Germinal center (tissue), 1 donor: ENCODE measurements at places on chromosomes 6 and 20.

DNA sequence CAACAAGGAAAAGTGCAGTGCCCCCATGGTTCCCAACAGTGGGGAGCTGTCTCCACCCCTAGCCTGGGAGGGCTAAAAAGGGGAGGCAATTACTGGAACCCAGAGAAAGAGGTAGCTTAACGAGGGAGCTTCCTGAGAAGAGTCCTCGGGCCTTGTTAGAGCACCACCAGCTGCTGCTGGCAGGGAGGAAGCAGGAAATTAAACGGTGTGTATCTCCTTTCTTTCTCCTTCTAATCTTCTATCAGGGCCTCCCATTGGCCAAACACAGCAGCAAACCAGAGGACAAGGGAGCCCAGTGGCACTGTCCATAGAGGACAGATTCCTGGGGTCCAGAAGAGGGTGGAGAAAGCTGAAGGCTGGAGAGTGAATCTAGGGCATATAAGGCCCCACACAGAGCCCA, 7.6 kb upstream of the BTN2A2 start:
- no peak for DNase-seq

- DNase-seq: peak; percentile 42
Observed at GRCh38 chr6:159062564-159062945, 17.8 kb upstream of the TAGAP start.

DNA sequence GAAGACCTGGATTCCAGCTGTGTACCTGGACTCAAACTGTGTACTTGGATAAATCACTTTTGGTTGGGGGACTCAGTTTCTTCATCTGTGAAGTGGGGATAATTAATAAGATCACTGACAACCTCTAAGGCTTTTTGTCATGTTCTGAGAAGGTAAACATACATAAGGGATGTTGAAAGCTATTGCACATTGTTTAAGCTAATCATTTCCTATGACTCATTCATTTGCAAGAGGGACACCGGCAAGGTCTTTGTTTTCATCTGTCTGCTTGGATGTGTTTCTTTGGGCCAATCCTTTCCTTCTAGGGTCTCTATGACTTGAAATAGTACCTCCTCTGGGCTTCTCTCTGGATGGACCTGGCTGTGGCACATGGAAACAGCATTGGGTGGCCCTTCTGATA, 6.8 kb downstream of the PROKR2 start:
- DNase-seq: no peak

DNA sequence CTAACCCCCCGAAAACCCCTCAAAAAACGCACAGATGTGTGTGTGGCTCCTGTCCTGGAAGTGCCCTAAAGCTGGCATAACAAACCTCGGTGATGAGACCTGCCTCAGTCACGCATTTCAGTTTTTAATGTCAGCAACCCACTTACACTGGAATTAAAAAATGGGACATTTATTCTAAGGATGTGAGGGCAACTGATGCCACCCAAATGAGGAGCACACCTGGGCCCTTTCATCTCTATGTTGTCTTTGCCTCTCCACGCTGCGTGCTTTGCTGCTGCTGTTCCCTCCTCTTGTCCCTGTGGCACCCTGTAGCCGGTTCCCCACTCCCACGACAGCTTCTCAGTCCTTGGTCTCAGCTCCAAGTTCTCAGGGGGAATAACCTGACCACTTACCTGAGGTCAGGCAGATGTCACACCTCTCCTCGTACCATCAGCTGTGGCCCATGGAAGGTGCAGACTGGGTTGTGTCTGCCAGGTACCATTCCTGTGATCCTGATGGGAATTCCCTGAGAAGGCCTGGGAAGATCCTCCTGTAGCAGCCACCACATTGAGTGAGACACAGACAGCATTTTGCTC, 134.2 kb upstream of the THBS2 start:
- DNase-seq: no peak

DNA sequence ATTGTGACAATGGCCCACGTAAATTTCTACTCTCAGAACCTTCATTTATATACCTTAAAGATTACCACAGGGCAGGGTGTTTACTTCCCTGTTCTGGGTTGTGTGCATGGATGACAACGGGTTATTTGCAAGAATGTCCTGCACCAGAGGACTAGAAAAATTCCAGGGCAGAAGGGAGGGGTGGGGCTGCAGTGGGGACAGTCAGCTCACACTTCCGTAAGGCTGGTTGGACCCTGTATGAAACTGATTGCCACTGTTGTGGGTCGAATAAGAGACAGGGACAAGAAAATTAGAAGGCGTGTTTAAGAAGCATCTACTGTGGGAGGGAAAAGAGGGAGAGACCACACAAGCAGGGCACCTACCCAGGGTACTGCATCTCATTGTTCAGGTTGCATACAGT, 96.5 kb downstream of the SNAP25 start:
- no peak for DNase-seq

- no peak for DNase-seq
Observed at GRCh38 chr6:33597551-33598322, 17.7 kb upstream of the BAK1 start.

DNA sequence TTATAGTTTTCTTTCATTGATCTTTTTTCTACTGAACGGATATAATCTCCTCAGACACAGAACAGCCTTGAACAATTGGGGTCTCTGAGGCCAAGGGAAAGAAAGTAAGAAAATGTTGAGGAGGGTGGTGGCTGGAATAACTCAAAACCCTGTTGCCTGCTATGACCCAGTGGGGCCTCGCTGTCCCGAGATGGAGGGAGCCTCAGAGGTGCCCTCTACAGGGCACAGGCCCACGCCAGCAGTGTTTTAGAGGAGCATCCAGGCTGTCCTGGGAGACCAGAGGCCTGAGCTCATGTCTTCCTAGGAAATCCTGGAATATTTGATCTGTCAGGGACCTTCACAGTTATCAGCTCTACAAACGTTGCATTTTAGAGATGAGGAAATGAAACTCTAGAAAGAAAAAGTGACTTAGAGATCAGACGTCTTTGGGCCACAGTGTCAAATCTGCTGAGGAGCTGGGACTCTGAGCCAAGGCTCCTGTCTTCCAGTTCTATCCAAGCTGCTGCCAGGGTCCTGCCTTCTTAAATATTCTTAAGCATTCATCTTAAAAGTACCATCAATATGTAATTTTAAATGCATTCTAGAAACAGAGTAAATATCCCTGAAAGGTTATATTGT, 26.3 kb downstream of the ALDH5A1 start:
- peak; percentile 50 for DNase-seq

- no peak for DNase-seq
Observed at GRCh38 chr6:52531396-52531795, 45.5 kb downstream of the TRAM2 start.

- DNase-seq: no peak
Observed at GRCh38 chr20:58753267-58753921, 60.8 kb downstream of the NPEPL1 start.

- DNase-seq: no peak
Observed at GRCh38 chr6:157611406-157611805, 211.6 kb upstream of the SNX9 start.

DNA sequence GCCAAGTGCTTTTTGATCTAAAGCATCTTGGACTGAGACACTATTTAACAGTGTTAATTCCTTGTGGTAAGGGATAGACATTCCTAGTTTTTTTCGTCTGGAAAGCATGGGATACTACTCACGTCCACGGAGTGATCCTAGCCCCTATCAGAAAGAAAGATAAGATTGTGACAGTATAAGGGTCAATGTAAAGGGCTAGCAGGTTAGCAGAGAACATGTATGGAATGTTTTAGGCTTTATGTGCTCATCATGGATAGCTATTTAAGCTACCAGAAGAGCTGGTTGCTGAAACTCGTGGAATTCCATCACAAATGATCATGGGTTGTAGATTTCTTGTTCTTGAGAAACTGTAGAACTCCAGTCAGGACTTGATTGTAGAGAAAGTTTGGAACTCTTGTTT, 32.1 kb downstream of the CYB5R4 start:
- DNase-seq: no peak

- no peak for DNase-seq
Observed at GRCh38 chr20:51331481-51331880, 211.0 kb downstream of the NFATC2 start.

- peak; percentile 84 for DNase-seq
Observed at GRCh38 chr20:57620274-57620990, at the start of gene ZBP1. Gene ZBP1 (minus strand): TSS chr20:57620426. CDS start chr20:57620295, 131 bp downstream.

- no peak for DNase-seq
Observed at GRCh38 chr20:49985617-49986016, 2.8 kb downstream of the SNAI1 start.

- DNase-seq: no peak
Observed at GRCh38 chr6:6590530-6590929, 2.0 kb downstream of the LY86 start.

DNA sequence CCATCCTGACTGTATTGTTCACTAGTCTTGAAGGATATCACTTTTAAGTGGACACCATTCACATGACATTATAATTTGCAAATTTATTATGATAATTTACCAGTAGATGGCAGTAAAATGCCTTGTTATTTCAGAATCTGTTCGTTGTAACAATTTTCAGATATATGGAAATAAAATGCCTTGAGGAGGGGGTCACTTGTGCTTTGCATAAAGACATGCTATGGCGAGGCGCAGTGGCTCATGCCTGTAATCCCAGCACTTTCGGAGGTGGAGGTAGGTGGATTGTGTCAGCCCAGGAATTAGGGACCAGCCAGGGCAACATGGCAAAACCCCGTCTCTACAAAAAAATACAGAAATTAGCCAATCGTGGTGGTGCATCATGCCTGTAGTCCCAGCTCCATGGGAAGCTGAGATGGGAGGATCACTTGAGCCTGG, 9.0 kb upstream of the NCOA6 start:
- peak; percentile 28 for DNase-seq
